CD4-positive, alpha-beta T cell treated with Interferon gamma for 1 hour (primary cell): ENCODE measurements at places on chromosomes 12 and 14.

- no peak for DNase-seq
Observed at GRCh38 chr14:68349900-68350629, 442.8 kb downstream of the ZFP36L1 start.

- no peak for DNase-seq
Observed at GRCh38 chr14:89284333-89285058, 132.5 kb downstream of the FOXN3 start.

- no peak for DNase-seq
Observed at GRCh38 chr12:116339800-116340371, 62.4 kb upstream of the MED13L start.

DNA sequence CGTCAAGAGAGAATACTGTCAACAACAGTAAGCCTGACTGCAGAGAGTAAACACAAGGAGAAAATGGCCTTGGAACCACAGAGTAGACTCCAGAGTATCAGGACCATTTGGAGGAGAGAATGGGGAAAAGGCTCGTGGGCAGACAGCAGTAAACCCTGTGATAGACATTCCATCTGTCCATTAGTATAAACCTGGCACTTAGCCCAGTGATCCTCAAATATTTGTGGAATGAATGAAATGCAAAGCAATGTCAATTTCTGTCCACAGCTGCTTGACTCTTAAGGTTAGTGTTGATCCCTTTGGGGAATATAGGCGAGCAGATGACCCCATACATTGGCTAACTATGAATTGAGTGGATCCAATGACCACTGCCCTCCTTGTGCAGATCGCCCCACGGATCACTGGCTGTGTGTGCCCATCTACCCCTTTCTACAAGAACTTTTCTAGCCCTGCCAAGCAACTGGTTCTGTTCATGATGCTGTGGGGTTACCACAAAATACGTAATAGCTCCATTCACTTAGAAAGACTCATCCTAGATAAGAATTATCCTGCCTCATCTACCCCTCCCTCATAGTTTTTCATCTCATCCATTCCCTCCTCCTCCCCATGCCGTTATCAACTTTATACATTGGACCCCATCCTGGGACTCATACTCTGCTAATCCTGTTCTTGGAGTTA is 846.8 kb downstream of the NRXN3 start:
- no peak for DNase-seq

GRCh38 chr12:57241402-57242310 is 9.3 kb downstream of the STAC3 start:
- no peak for DNase-seq

DNA sequence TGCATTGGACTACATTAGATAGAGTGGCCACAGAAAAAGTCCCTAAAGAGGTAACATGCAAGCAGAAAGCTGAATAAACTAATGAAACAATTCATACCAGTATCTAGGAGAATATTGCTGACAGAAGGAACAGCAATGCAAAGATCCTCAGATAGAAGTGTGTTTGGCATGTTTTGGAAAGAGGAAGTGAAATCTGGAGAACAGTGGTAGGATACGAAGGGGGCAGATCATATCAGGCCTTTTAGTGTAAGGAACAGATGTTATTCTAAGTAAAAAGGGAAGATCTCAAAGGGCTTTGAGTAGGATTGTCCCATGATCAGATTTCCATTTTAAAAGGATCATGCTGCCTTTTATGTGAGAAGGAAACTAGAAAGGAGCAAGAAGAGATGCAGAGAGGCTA is 342.9 kb downstream of the PAWR start:
- DNase-seq, result no peak
